Breast epithelium (tissue), 4 donors: ENCODE measurements at places on chromosomes 7 and 10. TPM values are rescaled to one million over a fixed set of nuclear protein-coding genes. Genes with fewer than 3 reads are reported as not detected.

DNA sequence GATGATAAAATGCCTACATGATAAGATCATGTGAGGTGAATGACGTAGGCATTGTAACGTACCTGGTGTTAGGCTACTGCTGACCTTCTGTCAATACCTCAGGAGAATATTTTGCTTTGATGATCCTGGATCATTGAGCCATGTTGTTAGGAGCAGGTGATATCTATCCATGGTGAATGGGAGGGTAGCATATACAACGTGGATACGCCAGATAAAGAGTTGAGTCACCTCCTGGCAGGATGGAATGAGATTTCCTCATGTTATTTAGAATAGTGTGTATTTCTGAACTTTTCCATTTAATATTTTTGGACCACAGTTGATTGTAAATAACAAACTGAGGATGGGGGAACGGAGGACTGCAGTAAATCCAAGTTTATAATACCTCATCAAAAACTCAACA lies 11.8 kb upstream of the CLDN12 start:
- no peak overlapping the region for H3K27ac ChIP-seq
- no peaks in the 10 kb centered on the region for H3K27me3 ChIP-seq
- no peak overlapping the region for H3K4me3 ChIP-seq
- no peak for DNase-seq
- no peaks in the 10 kb centered on the region for H3K36me3 ChIP-seq
- H3K4me1 ChIP-seq = no peaks in the 10 kb centered on the region

GRCh38 chr10:122659126-122659525 lies 40.5 kb downstream of the C10orf120 start:
- no peak overlapping the region for H3K4me3 ChIP-seq
- H3K4me1 ChIP-seq = no peaks in the 10 kb centered on the region
- no peak overlapping the region for H3K27ac ChIP-seq
- no peaks in the 10 kb centered on the region for H3K27me3 ChIP-seq

GRCh38 chr7:78139335-78139734 lies 340.8 kb downstream of the PHTF2 start:
- H3K27ac ChIP-seq = no peak overlapping the region
- no peak for DNase-seq
- no peaks in the 10 kb centered on the region for H3K27me3 ChIP-seq
- no peaks in the 10 kb centered on the region for H3K4me1 ChIP-seq
- no peaks in the 10 kb centered on the region for H3K36me3 ChIP-seq
- no peak overlapping the region for H3K4me3 ChIP-seq

HOXA9 gene
- total RNA-seq = 9.0 TPM

DNA sequence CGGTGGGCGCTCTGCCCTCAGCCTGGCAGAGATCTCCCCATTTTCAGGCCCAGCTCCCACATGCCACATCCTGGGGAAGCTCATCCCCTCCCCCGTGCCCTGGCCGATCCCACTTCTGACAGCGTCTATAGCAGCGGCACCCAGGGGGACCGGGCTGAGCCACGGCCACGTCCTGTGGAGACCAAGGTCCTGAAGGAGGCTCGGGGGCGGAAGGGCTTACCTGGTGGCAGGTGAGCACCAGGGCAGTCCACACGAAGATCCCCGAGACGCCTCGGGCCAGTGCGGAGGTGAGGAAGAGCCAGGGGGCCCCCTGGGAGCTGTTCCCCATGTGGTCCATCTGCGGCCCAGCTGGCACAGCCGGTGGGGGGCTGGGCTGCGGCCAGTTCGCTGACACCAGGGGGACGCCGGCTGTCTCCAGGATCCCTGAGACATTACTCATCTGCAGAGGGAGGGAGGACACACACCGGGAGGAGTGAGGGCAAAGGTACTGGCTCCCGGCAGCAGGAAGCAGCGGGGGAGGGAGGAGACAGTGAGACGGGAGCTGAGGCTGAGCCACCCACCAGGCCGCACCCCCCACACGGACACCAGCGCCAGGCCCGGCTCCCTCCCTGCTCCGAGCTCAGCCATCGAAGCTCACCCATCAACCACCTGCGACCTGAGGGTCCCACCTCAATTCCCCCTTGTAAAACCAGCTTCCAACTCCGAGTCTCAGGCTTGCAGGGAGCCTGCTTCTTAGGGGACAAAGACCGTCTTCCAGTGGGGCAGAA lies 776 bp downstream of the TMEM184A start:
- H3K27ac ChIP-seq = peak overlapping the region; percentile 95
- H3K36me3 ChIP-seq = no peaks in the 10 kb centered on the region
- peak; percentile 84 for DNase-seq
- H3K4me1 ChIP-seq = peaks cover 32% of the 10 kb centered on the region
- H3K27me3 ChIP-seq = no peaks in the 10 kb centered on the region
- peak overlapping the region; percentile 51 for H3K4me3 ChIP-seq

ZYX gene
- total RNA-seq = 60.2 TPM

MLXIPL gene
- total RNA-seq = 21.3 TPM
